Central memory CD8-positive, alpha-beta T cell (primary cell): ENCODE measurements at places on chromosomes 3 and 15.

DNA sequence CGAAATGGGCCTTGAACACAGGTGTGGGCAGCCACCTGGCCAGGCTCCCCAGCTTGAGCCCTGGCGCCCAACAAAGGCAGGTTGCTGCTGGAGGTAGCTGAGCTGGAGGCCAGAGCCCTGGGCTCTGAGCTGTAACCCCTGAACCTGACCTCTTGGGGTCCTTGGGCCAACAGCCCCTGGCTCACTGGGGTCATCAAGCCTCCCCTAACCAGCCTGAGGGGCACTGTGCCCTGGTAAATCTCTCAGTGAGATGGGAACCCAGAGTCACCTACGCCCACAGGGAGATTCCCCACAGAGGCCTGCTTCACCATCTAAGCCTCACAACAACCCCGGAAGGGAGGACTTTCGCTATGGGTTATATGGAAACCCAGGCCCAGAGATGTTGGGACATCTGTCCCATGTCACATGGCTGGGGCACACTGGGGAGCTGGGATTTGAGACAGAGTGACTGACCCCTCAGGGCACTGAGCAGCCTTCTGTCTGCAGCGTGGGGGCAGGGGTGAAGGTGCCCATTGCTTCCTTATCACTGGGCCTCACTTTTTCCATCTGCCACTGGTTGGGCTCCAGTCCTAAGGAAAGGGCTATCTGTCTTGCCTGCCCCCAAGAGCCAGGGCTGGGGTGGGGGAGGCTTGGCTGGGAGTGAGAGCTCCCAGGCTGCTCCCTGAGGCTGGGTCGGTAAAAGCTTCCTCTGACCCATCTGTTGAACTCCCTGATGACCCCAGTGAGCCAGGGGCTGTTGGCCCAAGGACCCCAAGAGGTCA is 59.1 kb downstream of the IQSEC1 start:
- H3K4me1 ChIP-seq: peaks cover 77% of the 10 kb centered on the region
- H3K36me3 ChIP-seq: peaks cover 31% of the 10 kb centered on the region
- H3K27me3 ChIP-seq: no peaks in the 10 kb centered on the region
- peak overlapping the region; percentile 83 for H3K4me3 ChIP-seq
- H3K27ac ChIP-seq: peak overlapping the region; percentile 97

GRCh38 chr3:16913264-16913580 is 28.5 kb downstream of the PLCL2 start:
- DNase-seq: no peak
- H3K27me3 ChIP-seq: no peaks in the 10 kb centered on the region
- H3K36me3 ChIP-seq: no peaks in the 10 kb centered on the region
- peaks cover 67% of the 10 kb centered on the region for H3K4me1 ChIP-seq

DNA sequence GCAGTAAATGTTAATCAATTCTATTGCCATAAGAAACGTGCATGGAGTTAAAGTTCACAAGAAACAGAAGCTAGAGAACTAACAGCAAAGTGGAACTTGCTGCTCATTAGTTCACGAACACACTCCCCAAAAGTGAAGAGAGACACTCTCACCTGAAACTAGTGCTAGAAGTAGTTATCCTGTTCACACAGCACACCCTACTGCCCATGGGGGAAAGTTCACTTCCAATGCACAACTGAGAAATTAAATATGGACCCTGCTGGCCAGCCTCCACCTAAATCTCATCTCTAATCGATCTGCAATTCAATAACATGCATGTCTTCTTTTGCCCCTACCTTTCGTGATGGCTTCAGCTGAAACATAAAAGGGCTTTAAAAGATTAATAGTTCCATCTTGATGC is 39.4 kb upstream of the FRMD4B start:
- no peaks in the 10 kb centered on the region for H3K4me1 ChIP-seq
- H3K27me3 ChIP-seq: peaks cover 2% of the 10 kb centered on the region
- no peak overlapping the region for H3K27ac ChIP-seq
- no peaks in the 10 kb centered on the region for H3K36me3 ChIP-seq

DNA sequence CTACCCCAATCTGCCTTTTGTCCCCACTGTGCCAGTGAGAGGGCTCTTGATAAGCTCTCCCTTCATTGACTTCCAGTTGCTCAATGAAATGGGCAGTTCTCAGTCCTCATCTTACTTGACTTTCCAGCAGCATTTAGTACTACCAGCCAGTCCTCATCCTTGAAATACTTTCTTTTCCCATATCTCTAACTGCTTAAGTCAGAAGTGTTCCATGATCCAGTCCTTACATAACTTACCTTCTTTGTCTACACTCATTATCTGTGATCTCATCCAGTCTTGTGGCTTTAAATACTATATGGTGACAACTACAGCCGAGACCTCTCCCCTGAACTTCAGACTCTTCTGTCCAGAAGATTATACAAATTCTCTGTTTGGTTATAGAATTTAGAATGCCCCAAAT is 28.7 kb downstream of the RARRES1 start:
- H3K4me1 ChIP-seq: peaks cover 18% of the 10 kb centered on the region
- no peak for DNase-seq
- H3K4me3 ChIP-seq: no peak overlapping the region
- H3K36me3 ChIP-seq: peaks cover 6% of the 10 kb centered on the region

GRCh38 chr15:76038512-76038911 is 21.3 kb upstream of the TMEM266 start:
- peaks cover 78% of the 10 kb centered on the region for H3K27me3 ChIP-seq
- H3K4me3 ChIP-seq: no peak overlapping the region
- peaks cover 4% of the 10 kb centered on the region for H3K36me3 ChIP-seq
- no peaks in the 10 kb centered on the region for H3K4me1 ChIP-seq

DNA sequence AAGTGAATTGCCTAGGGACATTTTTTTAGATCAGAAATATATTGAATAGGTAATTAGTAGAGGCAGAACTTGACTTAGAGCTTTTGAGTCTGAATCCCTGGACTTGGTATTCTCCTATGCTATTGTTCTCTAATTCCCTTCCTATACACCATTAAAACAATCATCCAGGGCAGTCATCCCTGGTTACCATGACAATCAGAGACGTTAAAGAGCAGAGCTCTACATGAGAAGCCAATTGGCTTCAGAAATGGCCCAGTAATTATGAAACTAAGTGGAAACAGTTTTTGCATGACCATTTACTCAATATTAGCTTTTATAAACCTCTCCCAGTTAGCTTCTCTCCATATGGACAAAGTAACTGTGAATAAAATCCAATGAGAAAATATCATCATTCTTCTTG is 182.1 kb upstream of the TP63 start:
- no peak overlapping the region for H3K27ac ChIP-seq
- no peaks in the 10 kb centered on the region for H3K27me3 ChIP-seq

DNA sequence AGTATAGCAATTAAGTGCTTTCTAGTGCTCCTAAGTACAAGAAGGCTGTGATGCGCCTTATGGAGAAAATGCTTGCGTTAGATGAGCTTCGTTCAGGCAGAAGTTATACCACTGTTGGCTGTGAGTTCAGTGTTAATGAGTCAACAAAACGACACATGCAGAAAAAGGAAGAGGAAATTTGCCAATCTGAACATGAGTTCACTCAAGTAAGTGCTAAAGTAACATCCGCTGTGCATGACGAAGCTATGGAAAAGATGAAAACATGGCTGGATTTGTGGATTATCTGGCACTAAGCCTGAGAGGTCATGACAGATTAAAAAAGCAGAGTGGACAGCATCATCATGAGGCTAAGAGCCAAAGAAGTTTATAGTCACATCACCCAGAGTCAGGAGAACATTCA is 36.9 kb downstream of the SH3BP5 start:
- no peak for DNase-seq
- H3K4me3 ChIP-seq: no peak overlapping the region
- H3K36me3 ChIP-seq: peaks cover 18% of the 10 kb centered on the region
- H3K4me1 ChIP-seq: peaks cover 82% of the 10 kb centered on the region

GRCh38 chr15:23387621-23388190 is 33.2 kb downstream of the GOLGA8S start:
- no peaks in the 10 kb centered on the region for H3K36me3 ChIP-seq
- no peaks in the 10 kb centered on the region for H3K4me1 ChIP-seq
- DNase-seq: no peak
- H3K4me3 ChIP-seq: no peak overlapping the region

- no peak for DNase-seq
- no peak overlapping the region for H3K27ac ChIP-seq
- no peak overlapping the region for H3K4me3 ChIP-seq
- H3K4me1 ChIP-seq: no peaks in the 10 kb centered on the region
These were observed 104.9 kb downstream of the OCA2 start for GRCh38 chr15:27993996-27994780.

GRCh38 chr15:89475661-89476060 is 20.7 kb downstream of the RHCG start:
- peaks cover 2% of the 10 kb centered on the region for H3K4me1 ChIP-seq
- H3K36me3 ChIP-seq: no peaks in the 10 kb centered on the region
- no peak overlapping the region for H3K4me3 ChIP-seq
- DNase-seq: no peak

DNA sequence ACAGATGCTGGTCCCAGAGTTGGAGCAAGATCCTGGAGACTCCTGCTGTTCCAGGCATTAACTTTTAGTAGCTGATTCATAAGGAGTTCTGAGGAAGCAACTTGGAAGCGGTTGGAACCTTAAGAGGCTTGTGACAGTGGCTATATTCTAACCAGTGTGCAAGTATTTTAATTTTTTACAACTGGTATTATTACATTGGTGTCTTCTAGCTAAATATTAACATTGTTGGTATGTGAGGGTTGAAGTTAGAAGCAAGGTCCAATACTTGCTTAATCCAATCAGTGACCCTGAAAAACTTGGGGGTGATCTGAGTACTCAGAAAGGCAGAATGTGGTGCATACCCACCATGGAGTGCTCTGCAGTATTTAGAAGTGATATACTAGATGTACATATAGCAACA is 1.5 kb upstream of the OR4F15 start:
- no peaks in the 10 kb centered on the region for H3K4me1 ChIP-seq
- H3K4me3 ChIP-seq: no peak overlapping the region
- H3K36me3 ChIP-seq: no peaks in the 10 kb centered on the region
- no peak overlapping the region for H3K27ac ChIP-seq
- DNase-seq: no peak
- peaks cover 82% of the 10 kb centered on the region for H3K27me3 ChIP-seq

DNA sequence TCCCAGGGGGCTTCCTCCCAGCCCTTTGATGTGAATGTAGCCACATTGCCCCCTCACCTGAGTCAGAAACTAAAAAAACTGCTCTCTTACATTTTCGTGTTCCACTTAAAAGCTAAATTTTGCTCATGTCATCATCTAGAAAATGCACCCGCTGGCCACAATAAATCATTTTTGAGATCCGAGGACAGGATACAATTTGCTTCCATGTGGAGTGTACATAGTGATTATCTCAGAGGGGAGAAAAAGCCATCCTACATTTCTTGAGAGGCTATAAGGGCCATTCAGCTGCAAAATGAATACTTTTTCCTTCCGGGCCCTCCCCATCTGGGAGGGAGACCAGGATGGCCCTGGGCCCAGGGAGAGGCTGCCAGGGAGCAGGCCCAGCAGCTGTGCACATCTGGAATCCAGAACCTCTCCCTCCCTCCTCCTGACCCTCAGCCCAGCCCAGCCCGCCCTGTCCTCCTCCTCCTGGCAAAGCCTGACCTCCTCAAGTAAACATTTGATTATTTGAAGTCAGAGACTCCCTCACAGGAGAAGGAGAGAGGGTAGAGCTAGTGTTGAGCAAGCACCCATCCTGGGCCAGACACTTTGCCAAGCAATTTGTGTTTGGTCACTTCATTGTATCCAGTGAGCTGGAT is 59.1 kb downstream of the CORO2B start:
- H3K36me3 ChIP-seq: no peaks in the 10 kb centered on the region
- no peak overlapping the region for H3K4me3 ChIP-seq
- no peak overlapping the region for H3K27ac ChIP-seq

- H3K36me3 ChIP-seq: no peaks in the 10 kb centered on the region
- no peaks in the 10 kb centered on the region for H3K4me1 ChIP-seq
- no peak overlapping the region for H3K27ac ChIP-seq
- H3K27me3 ChIP-seq: no peaks in the 10 kb centered on the region
- no peak overlapping the region for H3K4me3 ChIP-seq
- no peak for DNase-seq
These were observed 560.0 kb upstream of the CFAP20DC start for GRCh38 chr3:59609657-59610348.

GRCh38 chr3:55159711-55160110 is 231.9 kb upstream of the LRTM1 start:
- H3K27me3 ChIP-seq: no peaks in the 10 kb centered on the region
- no peaks in the 10 kb centered on the region for H3K4me1 ChIP-seq
- no peaks in the 10 kb centered on the region for H3K36me3 ChIP-seq
- H3K4me3 ChIP-seq: no peak overlapping the region
- no peak for DNase-seq
